ENCODE measurements at places on chromosomes 4 and X. TPM values are rescaled to one million over a fixed set of nuclear protein-coding genes. Genes with fewer than 3 reads are reported as not detected.
A peak's percentile ranks its signal among the peaks of the same experiment; 100 is the strongest.

- H3K4me1 ChIP-seq = no peaks in the 10 kb centered on the region
- no peaks in the 10 kb centered on the region for H3K36me3 ChIP-seq
- no peak overlapping the region for H3K27ac ChIP-seq
- no peak for DNase-seq
- H3K27me3 ChIP-seq = no peaks in the 10 kb centered on the region
- H3K4me3 ChIP-seq = no peak overlapping the region
These were observed 225.8 kb upstream of the ARSJ start for GRCh38 chr4:114205261-114205660.

DNA sequence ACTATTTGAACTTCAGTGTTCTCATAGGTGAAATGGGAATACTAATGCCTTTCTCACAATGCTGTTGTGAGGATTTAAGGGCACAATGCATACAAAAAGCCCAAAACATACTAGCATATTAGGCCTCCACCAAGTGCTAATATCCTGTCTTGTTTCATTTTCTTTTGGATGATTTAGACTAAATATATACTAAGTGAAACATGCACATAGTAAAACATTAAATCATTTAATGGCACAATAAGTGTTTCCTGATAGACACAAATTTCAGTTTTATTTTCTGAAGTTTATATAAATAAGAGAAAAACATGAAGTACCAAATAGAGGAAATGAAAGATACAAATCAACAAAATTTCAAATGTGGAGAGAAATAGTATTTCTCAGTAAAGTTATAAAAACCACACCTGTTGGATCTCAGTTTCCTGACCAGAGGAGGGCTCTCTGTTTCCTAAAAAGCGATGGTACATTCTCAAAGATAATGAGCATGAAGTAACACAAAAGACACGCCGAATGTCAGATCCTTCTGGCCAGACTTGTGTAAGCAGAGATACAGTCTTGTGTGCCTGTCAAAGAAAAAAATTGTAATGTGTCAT is 25.1 kb downstream of the DDX60 start:
- H3K4me1 ChIP-seq = no peaks in the 10 kb centered on the region
- H3K36me3 ChIP-seq = peaks cover 3% of the 10 kb centered on the region
- H3K27ac ChIP-seq = no peak overlapping the region
- H3K27me3 ChIP-seq = no peaks in the 10 kb centered on the region
- DNase-seq = no peak
- no peak overlapping the region for H3K4me3 ChIP-seq

GRCh38 chr4:1133033-1133432 is 19.7 kb upstream of the RNF212 start:
- H3K4me3 ChIP-seq = no peak overlapping the region
- no peaks in the 10 kb centered on the region for H3K27me3 ChIP-seq
- H3K27ac ChIP-seq = no peak overlapping the region

- H3K4me1 ChIP-seq = no peaks in the 10 kb centered on the region
- H3K27ac ChIP-seq = no peak overlapping the region
- H3K27me3 ChIP-seq = no peaks in the 10 kb centered on the region
- H3K36me3 ChIP-seq = no peaks in the 10 kb centered on the region
These were observed 28.2 kb upstream of the HUWE1 start for GRCh38 chrX:53714580-53715345.

GRCh38 chrX:49177873-49178480 is 6.3 kb downstream of the PLP2 start:
- H3K27me3 ChIP-seq = no peaks in the 10 kb centered on the region
- no peaks in the 10 kb centered on the region for H3K4me1 ChIP-seq
- peaks cover 38% of the 10 kb centered on the region for H3K36me3 ChIP-seq
- DNase-seq = peak; percentile 66
- H3K4me3 ChIP-seq = no peak overlapping the region

GRCh38 chr4:61911313-61911756 is 711.2 kb downstream of the ADGRL3 start:
- no peaks in the 10 kb centered on the region for H3K27me3 ChIP-seq
- no peaks in the 10 kb centered on the region for H3K36me3 ChIP-seq
- no peak overlapping the region for H3K4me3 ChIP-seq
- no peaks in the 10 kb centered on the region for H3K4me1 ChIP-seq
- DNase-seq = no peak

DNA sequence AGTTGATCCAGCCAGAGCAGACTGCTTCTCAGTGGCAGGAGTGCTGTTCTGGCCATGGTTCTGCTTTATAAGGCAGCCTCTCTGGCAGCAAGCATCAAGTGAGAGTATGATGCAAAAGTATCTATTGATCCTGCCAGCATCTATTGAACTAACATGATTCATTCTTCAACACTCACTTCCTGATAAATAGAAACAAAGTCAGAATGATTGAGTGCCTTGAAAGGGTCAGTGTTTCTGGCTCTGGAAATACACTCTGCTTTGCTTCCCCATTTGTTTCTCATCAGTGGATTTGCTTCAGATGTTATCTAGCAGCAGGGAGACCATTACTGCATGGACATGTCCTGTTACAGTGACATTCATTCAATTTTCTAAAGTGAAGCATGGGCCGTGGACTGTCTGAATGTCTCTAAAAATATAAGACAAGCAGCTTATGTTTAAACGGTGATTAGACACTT is 66.2 kb upstream of the FRAS1 start:
- no peaks in the 10 kb centered on the region for H3K4me1 ChIP-seq
- no peak for DNase-seq
- no peaks in the 10 kb centered on the region for H3K36me3 ChIP-seq
- no peaks in the 10 kb centered on the region for H3K27me3 ChIP-seq
- H3K4me3 ChIP-seq = no peak overlapping the region

GRCh38 chr4:185062606-185063005 is 44.3 kb downstream of the HELT start:
- no peak for DNase-seq
- H3K36me3 ChIP-seq = no peaks in the 10 kb centered on the region
- no peaks in the 10 kb centered on the region for H3K27me3 ChIP-seq
- H3K4me1 ChIP-seq = no peaks in the 10 kb centered on the region

DNA sequence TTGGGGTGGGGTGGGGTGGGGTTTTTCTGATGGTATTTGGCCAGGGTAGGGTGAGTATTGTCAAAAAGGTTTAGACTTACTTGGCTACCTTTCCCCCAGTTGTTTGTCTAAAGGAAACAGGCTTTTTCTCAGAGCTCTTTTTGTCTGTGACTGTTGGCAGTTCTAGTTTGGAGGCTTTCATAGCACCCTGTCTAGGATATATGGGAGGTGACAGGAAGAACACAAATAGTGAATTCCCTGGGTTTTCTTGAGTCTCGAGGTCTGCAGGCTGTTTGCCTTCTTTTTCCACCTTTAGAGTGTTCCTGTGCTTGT is 13.5 kb downstream of the RPS6KA3 start:
- H3K27me3 ChIP-seq = no peaks in the 10 kb centered on the region
- no peak overlapping the region for H3K27ac ChIP-seq
- no peak overlapping the region for H3K4me3 ChIP-seq
- DNase-seq = no peak
- H3K36me3 ChIP-seq = no peaks in the 10 kb centered on the region

GRCh38 chr4:137819964-137820383 is 287.7 kb upstream of the PCDH18 start:
- no peak overlapping the region for H3K4me3 ChIP-seq
- no peak for DNase-seq
- no peaks in the 10 kb centered on the region for H3K27me3 ChIP-seq
- H3K36me3 ChIP-seq = no peaks in the 10 kb centered on the region
- no peak overlapping the region for H3K27ac ChIP-seq
- H3K4me1 ChIP-seq = no peaks in the 10 kb centered on the region

GRCh38 chr4:129384974-129385373 is 289.0 kb downstream of the C4orf33 start:
- no peak for DNase-seq
- H3K4me1 ChIP-seq = peaks cover 8% of the 10 kb centered on the region
- no peak overlapping the region for H3K4me3 ChIP-seq
- no peaks in the 10 kb centered on the region for H3K36me3 ChIP-seq
- no peak overlapping the region for H3K27ac ChIP-seq

DNA sequence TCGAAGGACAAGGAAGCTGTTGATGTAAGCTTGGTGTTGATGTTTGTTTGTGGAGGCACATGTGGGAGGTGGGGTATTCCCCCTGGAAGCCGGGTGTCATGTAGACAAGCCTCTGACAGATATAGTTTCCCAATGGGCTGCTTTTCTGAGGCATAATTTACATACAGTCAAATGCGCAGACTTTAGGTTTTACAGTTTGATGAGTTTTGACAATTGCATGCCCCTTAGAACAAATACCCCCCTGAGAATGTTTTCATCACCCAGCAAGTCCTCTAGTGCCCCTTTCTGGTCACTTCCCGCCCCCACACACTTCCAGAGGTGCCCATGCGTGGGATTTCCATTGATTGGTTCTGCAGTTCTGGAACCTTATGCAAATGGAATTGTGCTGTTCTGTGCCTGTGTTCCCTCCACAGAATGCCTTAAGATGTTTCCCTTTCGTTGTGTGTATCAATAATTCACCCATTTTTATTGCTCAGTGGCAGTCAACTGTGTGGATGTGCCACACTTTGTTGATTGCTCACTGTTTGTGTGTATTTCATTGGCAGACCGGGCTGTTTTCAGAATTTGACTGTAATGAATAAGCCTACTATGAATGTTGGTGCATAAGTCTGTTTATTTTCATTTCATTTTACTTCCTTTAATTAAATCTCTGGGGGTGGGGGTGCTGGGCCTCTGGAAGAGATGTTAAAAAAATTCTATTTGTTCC is 8.5 kb downstream of the EVC start:
- no peak overlapping the region for H3K4me3 ChIP-seq
- H3K36me3 ChIP-seq = no peaks in the 10 kb centered on the region
- H3K4me1 ChIP-seq = no peaks in the 10 kb centered on the region
- no peak overlapping the region for H3K27ac ChIP-seq

DNA sequence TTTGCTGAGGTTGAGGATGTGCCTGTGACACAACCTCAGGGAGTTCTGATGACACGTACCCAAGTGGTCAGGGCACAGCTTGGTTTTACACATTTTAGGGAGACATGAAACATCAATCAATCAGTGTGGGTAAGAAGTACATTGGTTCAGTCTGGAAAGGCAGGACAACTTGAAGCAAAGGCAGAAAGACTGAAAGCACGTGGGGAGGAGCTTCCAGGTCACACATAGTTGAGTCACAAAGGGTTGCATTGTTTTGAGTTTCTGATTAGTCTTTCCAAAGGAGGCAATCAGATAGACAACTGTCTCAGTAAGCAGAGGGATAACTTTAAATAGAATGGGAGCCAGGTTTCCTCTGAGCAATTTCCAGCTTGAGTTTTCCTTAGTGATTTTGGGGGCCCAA is 1910.0 kb upstream of the AGA start:
- no peak overlapping the region for H3K4me3 ChIP-seq
- no peaks in the 10 kb centered on the region for H3K4me1 ChIP-seq
- H3K36me3 ChIP-seq = no peaks in the 10 kb centered on the region
- H3K27ac ChIP-seq = no peak overlapping the region
- no peak for DNase-seq

DNA sequence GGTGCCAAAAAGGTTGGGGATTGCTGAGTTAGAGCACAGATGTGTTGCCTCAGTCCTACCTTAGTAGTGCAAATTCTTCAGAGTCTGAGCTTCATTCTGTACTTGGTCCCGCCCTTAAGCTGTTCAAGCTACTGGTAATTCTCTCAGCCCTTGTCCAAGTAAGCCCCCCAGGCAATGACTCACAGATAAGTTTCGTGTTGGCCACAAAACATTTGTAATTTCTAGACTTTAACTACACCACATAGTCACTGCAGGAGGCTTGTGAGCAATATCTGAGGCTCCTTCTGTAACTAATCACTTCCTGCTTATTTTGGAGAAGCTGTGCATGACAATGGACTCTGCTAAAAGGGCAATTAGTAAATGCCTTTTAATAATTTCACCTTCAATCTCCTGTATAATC is 1420.5 kb downstream of the PCDH7 start:
- no peak for DNase-seq
- H3K4me3 ChIP-seq = no peak overlapping the region
- no peaks in the 10 kb centered on the region for H3K27me3 ChIP-seq
- no peaks in the 10 kb centered on the region for H3K4me1 ChIP-seq
- no peak overlapping the region for H3K27ac ChIP-seq

DNA sequence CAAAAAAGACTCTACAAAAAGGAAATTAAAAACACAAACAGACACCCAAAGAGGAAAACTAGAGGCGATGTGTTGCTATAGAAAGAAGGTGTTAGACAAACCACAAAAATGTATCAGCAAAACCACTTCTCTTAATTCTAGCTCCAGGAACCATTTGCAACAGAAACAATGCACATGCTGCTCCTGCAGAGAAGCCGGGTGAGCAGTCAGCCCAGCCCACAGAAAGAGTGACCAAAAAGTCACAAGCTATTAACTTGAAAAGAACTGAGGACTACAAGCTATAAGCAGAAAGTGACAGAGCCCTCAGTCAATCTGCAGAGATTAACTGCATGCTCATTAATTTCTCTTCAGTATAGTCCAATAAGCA is 96.2 kb upstream of the KLHL13 start:
- no peaks in the 10 kb centered on the region for H3K27me3 ChIP-seq
- H3K4me3 ChIP-seq = no peak overlapping the region
- H3K36me3 ChIP-seq = no peaks in the 10 kb centered on the region
- no peaks in the 10 kb centered on the region for H3K4me1 ChIP-seq
- H3K27ac ChIP-seq = no peak overlapping the region

DNA sequence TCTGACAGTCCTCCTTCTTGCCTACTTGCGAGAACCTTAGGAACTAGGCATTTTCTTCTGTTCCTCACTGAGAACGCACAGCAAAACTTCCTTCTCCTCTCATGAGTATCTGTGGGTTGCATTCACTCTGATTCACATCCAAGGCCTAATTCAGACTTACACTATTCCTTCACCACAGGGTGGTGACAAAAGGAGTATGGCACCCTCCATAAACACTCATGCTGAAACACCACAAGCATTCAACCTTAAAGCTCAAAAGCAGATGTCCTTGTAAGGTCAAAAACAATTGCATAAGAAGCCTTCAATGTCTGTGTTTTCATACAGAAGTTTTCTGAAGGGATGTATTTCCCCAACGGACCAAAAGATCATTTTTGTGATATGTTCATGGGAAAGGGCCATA is 147.3 kb downstream of the CORIN start:
- H3K27me3 ChIP-seq = peaks cover 4% of the 10 kb centered on the region
- no peak for DNase-seq
- H3K4me1 ChIP-seq = no peaks in the 10 kb centered on the region
- no peaks in the 10 kb centered on the region for H3K36me3 ChIP-seq
- H3K27ac ChIP-seq = no peak overlapping the region
- H3K4me3 ChIP-seq = no peak overlapping the region

- no peak overlapping the region for H3K27ac ChIP-seq
- no peak overlapping the region for H3K4me3 ChIP-seq
- H3K36me3 ChIP-seq = no peaks in the 10 kb centered on the region
- no peak for DNase-seq
These were observed 1428.0 kb downstream of the PCDH7 start for GRCh38 chr4:32148111-32148666.

The RHOXF2 gene
- total RNA-seq = not detected

The LGI2 gene
- total RNA-seq = 0.50 TPM

The LAMTOR3 gene
- total RNA-seq = 21.7 TPM

The SLC10A6 gene
- total RNA-seq = 0.30 TPM

The SATL1 gene
- not detected for total RNA-seq

The AREG gene
- total RNA-seq = 0.25 TPM

The CT45A3 gene
- total RNA-seq = not detected

The PAK3 gene
- 0.44 TPM for total RNA-seq

The SHROOM4 gene
- total RNA-seq = 11.2 TPM

The LPAR4 gene
- not detected for total RNA-seq

Measured in psoas muscle (tissue), 8 donors.